ENCODE measurements at places on chromosomes 12 and 14.
A peak's percentile ranks its signal among the peaks of the same experiment; 100 is the strongest.

DNA sequence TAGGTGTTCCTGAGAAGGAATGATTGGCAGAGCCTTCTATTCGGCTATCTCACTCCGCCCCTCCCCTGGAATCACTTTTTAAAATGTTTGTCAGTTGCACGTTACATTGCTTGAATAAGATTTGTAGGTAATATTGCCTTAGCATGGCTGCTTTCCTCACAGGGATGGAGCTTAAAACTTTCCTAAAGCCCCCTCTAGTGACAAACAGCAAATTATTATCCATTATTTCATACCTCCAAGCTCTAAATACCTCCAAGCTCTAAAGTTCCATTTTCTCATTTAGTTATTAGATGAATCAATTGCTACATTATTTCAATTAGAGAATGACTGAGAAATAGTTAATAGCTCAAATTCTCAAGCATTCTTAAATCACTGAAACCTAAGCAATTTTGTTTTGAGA, 5.1 kb upstream of the SPATA7 start:
- DNase-seq, result no peak

DNA sequence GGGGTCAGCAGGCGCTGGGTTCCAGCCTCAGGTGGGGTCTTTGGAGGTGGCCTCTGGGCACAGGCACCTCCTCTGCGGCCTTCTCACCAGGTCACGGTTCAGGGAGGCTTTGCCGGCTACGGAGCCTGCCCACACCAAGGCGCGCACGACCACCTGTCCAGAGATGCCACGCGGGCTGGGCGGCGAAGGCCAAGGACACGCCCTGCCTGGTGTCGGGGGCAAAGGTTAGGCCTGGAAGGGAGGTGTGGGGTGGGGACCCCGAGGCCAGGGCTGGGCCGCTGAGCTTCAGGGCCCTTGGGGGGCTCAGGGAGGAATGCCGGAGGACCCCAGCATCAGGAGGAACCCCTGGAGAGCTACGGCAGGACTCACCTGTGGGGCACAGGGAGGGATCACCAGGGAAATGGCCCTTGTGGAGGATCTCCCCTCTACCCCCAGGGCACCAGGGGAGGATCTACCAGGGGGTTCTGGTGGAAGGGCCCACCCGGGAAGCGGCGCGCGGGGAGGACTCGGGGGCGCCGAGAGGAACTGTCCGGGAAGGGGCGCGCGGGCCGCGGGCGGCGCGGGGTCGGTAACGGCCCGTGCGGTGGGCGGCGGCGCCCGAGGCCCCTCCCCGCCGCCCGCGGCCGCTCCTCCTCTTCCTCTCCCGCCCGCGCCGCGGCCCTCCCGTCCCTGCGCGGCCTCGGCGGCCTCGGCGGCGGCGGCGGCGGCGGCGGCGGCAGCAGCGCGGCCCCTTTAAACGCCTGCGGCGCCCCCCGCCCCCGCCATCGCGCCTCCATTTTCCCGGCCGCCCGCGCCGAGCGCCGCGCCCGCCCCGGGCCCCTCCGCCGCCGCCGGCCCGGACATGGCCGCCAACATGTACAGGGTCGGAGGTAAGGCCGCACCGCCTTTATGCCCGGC, at the start of gene MTA1:
Gene MTA1 (plus strand): TSS at position 633 of the 897 bp plus-strand sequence. CDS start 209 bp downstream, at position 842.
- peak; percentile 93 for DNase-seq

- no peak for DNase-seq
Observed at GRCh38 chr12:124680863-124681778, 113.7 kb upstream of the NCOR2 start.

GRCh38 chr12:9736936-9737705, 4.2 kb upstream of the CLECL1 start:
- DNase-seq, result no peak

- DNase-seq, result no peak
Observed at GRCh38 chr14:31787377-31787776, 226.2 kb downstream of the NUBPL start.

DNA sequence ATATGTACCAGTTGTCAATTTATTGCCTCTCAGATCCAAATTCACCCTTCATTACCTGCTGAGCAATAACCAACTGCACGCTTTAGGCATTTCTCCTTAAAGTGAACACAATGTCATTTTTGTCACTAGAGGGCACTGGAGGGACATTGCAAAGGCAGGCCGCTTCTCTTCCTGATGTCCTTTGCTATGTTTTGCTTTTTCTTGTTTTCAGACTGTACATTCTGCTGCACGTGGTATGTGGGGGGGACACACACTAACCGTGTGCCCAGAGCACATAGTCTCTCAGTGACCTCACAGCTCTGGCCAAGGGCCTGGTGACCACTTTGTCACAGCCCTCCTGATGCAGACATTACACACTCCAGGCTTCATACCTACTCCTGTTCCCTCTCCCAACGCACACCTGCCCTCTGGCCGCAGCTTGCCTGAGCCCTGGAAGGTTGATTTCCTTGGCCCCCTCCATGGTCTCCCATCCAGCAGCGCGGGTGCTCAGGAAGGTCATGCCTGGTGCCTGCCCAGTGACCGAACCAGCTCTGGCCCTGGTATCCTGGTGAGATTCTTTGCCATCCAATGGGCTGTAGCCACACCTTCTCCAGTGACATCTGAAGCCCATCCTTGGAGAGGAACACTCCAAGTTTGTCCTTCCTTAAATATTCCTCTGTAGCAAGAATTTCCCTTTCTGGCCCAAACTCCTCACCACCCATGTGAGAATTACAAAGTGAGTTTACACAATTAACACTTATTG, 39.9 kb downstream of the MYO1H start:
- DNase-seq, result peak; percentile 64
